ENCODE measurements at places on chromosomes 1 and 21.

DNA sequence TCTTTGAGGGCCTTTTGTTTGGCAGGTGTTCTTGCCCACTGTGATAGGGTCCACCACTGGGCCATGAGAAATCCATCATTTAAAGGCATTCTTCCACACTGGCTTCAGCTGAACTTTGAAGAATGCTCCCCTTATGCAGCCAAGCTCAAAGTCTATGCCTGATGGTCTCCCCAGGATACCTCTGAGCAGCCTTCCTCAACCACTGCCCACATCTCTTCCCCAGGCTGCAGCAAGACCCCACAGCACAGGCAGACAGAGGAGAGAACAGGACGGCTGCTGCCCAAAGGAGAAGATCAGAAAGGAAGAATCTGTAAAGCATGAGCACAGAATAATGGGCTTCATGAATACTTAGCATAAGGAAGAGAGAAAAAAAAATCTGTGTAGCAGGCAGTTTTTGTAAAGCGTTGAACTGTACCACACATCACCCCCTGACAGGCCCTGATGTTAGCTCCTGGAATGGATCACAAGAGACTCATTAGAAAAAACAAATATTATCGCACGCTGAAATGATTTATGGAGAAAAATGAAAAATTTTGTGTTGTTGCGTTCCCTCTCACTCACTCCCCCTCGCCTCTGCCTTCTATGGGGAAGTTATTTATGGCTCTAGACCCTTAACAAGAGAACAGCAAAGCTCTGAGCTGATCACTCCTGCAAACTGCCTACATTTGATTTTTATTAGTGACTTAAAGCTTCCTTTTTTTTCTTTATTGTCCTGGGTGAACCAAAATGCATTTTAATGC is 134.1 kb downstream of the TMEM53 start:
- DNase-seq: no peak

DNA sequence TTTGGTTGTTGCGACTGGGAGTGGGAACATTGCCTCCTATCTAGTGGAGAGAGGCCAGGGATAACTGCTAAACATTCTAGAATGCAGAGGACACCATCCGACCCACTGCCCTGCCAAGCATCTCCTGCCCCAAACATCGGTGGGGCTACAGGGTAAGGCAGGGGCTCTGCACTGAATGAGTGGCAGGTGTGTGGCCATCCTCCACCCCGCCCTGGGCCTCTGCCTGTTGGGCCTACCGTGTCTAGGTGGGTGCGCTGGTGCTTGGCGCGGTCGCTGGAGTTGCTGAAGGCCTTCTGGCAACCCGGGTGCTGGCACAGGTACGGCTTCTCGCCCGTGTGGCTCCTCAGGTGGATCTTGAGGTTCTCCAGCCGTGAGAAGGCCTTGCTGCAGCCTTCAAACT is 70.4 kb downstream of the DMRTB1 start:
- no peak for DNase-seq

GRCh38 chr1:200075522-200075921 is 48.0 kb downstream of the NR5A2 start:
- DNase-seq: no peak

- DNase-seq: no peak
Measured at GRCh38 chr1:199510314-199510713, 517.2 kb upstream of the NR5A2 start.

DNA sequence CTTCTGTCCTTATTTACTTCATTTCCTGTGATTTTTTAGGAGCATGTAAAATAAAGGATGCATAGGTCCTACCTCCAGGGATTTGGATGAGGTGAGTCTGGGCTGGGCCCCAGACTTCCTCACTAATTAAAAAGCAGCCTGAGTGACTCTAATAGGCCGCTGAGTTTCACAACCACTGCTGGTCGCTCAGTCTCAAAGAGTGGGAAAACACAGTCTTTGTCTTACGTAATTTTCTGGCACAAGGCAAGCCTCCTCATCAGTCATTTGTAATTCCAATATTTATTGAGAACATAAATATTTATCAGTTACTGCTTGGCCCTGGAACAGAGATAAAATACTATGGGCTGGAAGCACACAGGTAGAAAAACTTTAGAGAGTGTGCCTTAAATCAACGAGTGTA is 195.4 kb upstream of the RUNX1 start:
- DNase-seq: no peak

DNA sequence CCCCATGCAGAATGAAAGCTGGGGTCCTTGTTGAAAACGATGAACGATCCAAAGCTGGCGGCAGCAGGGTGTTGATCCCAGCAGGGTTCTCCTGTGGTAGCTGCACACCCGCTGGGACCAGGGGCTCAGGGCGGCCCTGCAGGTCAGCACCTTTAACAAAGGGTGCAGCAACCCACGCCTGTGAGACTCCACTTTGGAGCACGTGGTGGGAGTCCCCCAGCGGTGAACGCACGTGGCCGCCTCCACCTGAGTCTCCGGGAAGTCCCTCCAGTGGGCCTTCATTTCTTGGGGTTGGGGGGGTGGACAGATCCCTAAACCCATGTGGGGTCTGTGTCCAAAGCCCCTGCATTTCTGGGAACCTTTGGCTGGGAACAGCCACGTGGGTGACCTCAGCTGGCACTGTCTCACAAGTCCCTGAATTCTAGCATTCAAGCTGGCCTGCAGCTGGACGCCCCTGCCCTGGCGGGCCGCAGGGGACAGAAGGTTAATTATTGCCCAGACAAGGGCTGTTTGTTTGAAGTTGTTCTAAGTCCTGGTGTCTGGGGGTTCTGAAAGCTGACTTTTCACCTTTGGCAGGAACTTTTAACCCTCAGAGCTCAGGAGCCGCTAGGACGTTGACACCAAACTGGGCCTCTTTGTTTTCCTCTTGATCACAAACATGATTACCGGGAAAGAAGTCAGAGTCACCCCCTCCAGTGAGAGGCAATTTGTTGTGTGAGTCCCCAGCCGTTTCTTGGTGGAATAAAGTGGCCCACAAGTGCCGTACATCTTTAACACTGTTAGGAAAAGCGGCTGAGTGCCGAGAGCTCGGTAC is 64.5 kb downstream of the COL18A1 start:
- no peak for DNase-seq

- DNase-seq: peak; percentile 98
Measured at GRCh38 chr1:85330711-85331290, 54.4 kb upstream of the BCL10 start.

DNA sequence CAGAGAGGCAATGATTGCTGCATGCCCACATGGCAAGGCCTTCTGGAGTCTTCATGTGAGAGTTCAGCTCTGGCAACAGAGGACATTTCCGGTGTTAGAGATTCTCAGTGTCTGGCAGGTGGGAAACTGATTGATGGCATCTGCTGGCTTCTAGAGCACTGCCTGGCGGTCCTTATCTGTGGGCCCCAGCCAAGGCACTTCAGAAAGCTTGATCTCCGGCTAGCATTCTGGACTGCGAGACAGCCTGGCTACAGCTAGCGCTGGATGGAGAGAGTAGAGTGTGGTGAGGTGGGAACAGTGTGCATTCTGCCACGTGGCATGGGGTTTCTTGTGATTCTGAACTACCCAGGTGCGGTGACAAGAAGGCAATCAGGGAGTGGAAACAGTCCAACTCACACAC is 9.4 kb downstream of the ZNF678 start:
- no peak for DNase-seq

GRCh38 chr1:229271448-229272159 is 693 bp downstream of the RAB4A start:
- DNase-seq: no peak

- no peak for DNase-seq
Measured at GRCh38 chr1:80639777-80640533, 1160.8 kb upstream of the ADGRL2 start.

DNA sequence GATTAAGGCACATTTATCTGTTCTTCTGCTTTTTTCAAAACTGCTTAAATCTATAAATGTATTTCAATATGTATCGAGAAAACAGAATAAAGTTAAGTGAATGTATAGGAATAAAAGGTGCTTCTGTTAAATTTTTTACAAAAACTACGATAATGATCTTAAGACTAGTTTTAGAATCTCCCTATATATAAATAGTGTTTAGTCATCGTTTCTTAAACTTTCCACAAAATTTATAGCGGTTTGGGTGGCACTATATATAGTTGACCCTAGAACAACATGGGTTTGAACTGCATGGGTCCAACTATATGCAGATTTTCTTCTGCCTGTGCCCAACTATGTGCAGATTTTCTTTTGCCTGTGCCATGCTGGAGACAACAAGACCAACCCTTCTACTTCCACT is 125.7 kb downstream of the CRB1 start:
- no peak for DNase-seq

- DNase-seq: no peak
Measured at GRCh38 chr1:111857194-111857651, 101.5 kb downstream of the DDX20 start.

DNA sequence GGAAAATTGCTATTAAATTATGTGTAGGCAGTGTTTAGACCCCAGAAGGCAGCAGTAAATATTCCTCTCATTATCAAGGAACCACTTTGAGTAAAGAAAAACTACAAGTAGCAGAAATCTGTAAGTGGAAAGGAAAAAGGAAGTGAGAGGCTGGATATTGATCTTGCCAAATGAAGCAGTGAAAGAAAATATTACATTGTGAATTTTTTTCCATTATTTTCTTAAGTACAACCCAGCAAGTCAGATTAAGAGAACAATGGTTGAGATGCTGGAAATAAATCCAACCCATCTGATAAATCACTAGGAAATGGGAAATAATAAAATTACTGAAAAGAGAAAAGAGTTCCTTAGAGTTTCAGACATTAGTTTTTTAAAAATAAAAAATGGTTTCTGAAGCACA is 106.7 kb downstream of the HMCN1 start:
- no peak for DNase-seq

DNA sequence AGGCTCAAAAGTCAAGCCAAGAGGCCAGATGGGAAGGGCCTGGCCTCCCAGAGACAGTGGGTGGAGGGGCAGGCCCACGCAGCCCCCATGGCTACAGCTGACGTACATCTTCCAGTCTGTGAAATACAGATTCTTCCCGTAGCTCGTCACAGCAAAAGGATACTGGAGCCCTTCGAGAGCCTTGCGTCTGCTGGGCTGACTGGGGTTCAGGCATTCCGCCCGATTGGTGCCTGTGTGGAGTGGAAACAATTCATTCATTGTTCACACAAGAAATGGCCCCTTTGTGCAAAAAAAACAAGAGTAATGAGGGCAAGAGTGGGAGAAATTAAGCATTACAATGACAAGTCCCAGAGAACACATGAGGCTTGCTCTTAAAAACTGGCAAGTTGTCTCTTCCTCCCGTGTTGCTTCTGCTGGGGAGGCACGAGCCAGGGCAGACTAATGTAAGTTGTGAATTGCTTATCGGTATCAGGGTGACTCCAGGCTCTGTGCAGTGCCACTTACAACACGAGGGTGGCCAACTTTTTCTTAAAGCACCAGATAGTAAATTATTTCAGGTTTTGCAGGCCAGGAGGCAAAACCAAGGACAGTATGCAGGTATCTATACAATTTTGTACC is 85.1 kb downstream of the NID1 start:
- DNase-seq: no peak

- no peak for DNase-seq
Measured at GRCh38 chr1:29238620-29239002, 2.3 kb downstream of the PTPRU start.

All from HS-5 (cell line).